ENCODE measurements at places on chromosomes 3 and 15.
A peak's percentile ranks its signal among the peaks of the same experiment; 100 is the strongest.

- peak; percentile 48 for DNase-seq
Measured at GRCh38 chr3:115272036-115272824, 125.1 kb upstream of the ZBTB20 start.

DNA sequence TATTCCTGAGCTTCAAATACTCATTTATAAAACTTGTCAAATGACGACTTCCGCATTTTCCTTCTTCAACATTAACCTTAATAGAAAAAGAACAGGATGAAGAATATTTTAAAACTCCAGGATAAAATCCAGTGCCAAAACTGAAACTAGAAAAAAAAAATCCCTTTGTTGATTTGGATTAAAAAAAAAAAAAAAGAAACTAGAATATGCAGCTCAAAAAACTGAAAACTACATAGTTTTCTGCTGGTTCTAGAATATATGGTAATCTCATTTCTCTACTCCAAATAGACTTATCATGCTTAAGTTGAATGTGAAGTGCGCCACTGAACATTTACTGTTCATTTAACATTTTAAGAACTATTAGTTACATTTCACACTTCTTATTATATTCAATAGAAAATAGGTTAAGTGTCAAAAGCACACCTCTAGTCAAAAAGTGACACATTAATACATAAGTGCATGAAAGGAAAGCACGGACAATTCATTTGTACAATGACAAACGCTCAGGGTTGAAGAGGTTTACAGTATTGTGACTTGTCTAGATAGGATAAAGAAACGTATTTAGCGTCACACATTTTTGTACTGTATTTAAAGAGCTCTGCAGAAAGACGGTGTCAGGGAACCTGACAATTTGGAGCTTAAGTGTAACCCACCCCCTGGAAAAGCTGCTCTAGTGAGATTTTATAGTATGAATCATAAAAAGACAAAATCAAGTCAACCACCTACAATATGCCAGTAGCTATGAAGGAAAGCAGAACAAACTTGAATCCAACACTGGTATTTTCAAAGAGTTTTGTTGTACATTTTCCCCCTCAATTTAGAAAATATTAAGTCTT is 5.8 kb downstream of the TRA2B start:
- DNase-seq: no peak

DNA sequence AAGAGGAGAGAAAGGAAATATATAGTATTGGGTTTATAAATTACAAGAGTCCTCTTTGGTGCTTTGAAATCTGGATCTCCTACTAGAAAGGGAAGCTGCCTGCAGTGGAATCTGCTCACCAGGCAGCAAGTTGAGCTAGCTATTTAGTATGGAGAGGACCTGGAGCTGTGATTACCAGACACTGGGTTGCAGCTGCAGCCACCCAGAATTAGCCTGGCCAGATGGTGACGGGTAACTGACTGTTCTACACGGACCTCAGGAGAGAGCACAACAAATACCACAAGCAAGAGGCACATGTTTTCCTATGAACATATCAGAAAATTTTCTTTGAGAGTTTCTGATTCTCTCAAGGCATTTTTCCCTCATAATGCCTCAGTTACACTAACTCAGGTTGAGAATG is 46.5 kb downstream of the SYNPR start:
- DNase-seq: no peak

DNA sequence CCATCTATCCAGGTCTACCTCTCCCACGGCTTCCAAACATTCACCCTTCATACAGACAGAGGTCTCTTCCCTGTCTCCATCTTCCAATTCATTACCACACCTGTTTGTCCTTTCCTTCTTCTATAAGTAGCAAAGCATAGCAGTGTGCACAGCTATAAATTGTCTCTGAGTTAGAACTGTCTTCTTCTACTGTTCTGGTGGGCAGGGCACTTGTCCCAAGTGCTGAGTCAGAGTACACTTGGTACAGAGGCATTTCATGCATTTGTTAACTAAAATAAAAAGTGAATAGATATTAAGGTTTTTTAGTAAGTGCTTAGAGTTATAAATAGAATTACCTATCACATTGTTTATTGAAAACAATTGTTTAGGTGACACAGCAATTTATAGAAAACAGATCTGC is 150.1 kb upstream of the CCDC54 start:
- no peak for DNase-seq

DNA sequence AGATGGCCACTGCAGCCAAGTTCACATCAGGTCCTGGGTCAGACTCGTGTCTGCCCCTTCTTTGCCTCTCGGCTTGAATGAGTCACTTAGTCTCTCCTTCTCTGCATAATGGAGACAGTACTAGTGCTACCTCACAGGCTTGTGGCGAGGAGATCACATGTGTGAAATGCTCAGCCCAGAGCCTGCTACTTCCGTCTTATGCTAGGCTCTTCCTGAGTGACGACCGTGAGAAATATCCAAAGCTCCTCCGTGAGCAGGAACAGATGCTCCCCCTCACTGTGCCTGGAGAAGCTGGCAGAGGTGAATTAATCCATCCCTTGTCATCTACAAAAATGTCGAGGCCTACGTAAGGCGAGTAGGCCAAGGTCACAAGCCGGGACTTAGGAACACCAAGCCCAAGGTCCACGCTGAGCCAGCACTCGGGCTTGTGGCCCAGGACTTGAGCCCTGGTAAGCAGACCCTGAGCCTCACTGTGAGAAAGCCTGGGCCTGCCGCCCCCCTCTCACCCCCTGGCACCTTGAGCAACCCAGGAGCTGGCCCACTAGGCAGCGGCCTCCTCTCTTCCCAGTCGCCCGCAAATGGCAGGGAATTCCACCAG is 17.9 kb downstream of the PAK6 start:
- DNase-seq: no peak

GRCh38 chr3:9879830-9880549 is at the start of gene CIDEC:
Gene CIDEC (minus strand): TSS chr3:9880253. CDS start chr3:9878486, 1,767 bp downstream.
- DNase-seq: peak; percentile 29

GRCh38 chr15:98706387-98706786 is 58.0 kb downstream of the IGF1R start:
- no peak for DNase-seq

GRCh38 chr3:18512007-18512406 is 86.9 kb upstream of the SATB1 start:
- no peak for DNase-seq

DNA sequence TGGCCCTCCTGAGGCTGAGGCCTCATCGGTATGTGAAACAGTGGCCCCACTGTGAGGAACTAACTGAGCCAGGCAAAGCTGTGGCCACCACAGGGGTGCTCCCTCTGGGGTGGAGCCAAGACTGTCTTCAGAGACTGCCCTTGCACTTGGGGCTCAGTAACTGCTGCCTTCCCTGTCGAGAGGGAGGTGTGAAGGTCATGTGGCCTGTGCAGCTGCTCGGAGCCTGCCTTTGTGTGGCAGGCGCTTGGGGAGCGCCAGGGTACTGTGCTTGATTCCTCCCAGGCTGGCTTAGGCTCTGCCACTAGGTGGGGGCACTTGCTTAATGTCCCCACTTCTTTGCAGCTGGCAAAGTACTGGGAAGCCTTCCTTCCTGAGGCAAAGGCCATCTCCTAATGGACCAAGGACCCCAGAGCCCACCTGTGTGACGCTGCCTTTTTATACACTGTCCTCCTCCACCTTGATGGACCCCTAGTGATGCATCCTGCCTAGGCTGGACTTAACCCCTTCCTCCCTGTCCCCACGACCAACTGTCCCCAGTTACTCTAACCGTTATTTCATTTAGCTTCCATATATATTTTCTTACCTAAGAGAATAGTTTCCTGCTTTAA is 14.2 kb upstream of the SNX22 start:
- DNase-seq: no peak

DNA sequence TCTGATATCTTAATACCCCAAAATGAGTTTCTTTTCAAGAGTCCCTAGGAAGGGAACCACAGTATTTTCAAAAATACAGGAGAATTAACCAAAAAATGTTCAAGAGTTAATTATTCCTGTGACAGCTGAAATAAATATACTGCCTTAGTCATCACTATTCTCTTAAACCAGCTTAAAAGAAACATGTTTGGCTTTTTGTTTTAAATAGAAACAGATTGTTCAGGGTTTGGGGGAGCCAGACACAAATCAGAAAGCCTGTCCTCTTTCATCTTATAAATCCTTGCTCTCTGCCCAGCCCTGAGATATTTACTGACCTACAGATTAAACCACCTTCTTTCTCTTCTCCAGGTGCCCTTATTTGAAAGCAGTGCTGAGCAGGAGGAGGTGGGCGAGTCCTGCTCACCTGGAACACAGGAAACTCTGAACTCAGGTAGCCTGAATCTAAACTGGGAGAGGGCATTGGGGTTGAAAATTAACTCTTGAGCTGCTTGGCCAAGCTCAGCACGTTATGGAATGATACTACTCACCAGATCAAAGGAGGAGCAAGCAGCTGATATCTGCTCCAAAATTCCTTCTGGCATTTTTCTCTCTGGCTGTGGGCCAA is 84.1 kb upstream of the SPRED1 start:
- no peak for DNase-seq

DNA sequence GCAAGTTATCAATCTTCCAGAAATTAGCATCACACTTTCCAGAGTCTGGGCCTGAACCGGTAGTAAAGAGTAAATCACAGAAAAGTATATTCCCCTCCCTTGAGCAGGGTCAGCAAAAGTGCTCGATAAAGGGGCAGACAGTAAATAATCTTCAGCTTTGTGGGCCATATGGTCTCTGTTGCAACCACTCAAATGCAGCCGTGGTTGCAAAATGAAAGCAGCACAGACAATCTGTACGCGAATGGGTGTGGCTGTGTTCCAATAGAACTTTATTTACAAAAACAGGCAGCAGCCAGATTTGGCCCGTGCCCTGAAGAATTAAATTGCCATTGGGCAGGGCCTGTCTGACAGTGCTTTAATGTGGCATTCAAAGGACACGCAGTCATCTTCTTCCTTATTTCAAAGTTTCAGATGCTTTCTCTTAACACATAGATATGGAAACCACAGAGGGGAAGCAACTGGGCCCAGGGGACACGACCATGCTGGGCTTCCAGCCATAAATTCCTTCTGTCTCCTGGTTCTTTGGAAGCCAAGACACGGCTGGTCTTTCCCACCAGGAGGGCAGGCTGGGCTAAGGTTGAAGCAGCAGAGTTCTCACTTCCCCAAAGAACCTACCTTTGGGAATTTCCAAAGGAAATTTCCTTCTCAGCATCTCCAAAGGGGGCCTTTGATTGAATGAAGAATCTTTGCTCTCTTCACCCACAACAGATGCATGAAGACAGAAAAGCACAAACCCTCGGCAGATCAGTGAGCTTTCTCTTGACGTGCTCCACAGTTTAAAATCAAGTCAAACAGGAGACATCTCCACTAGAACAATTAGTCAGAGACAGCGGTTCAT is 489.8 kb upstream of the PROK2 start:
- DNase-seq: peak; percentile 82

- DNase-seq: no peak
Measured at GRCh38 chr3:33103480-33103879, 6.5 kb upstream of the GLB1 start.

DNA sequence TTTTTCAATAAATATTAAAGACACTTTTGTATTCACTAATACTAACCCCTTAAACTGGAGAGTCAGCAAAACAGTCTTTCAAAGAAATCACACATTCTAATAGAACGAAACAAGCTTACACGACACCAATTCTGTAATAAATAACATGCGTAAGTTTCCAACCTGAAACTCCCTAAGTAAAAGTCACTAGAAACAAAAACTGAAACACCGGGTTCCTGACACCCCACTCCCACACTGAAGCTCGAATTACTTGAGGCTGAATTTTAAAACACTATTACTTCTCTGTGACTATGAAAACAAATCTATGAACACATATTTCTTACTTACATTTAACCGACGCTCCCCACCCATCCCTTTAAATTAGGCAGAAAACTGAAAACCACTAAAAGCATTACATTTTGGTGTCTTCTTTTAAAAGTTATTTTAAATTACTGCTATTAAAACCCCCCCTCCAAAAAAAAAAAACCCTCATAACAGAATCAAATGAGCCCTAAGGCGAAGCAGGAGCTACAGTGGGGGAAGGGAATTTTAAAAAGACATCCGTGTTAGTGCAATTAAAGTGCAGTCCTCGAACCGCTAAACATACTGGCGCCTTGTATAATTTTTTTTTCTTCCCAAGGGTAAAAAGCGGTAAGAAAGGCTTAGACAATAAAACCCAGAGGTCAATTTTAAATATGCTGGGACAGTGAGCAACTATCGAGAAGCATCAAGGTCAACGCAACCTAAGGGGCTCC is 878 bp downstream of the SPPL2A start:
- DNase-seq: peak; percentile 34

DNA sequence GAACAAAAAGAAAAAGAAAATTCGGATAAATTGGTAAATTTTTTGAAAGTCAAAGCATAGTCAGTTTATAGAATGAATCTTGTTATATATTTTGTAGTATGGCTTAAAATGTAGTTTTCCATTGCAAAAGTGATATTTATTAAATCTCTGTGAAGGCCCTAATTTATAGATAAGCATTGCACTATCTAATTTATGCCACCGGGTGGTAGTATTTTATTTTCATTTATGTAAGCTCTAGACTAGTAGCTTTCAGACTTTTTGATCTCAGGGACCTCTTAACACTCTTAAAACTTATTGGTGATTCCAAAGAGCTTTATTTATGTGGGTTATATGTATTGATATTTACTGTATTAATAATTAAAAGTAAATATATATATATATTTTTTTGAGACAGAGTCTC is 133.9 kb upstream of the LRRFIP2 start:
- peak; percentile 29 for DNase-seq

Measured in osteoblast (primary cell).